ENCODE measurements at places on chromosomes 13 and 19.

GRCh38 chr13:65095161-65096082 is 2134.7 kb downstream of the PCDH9 start:
- no peak for DNase-seq

GRCh38 chr19:15195371-15196334 is 5.1 kb downstream of the NOTCH3 start:
- DNase-seq, result no peak

GRCh38 chr13:98187155-98187964 is 10.3 kb upstream of the RNF113B start:
- no peak for DNase-seq

DNA sequence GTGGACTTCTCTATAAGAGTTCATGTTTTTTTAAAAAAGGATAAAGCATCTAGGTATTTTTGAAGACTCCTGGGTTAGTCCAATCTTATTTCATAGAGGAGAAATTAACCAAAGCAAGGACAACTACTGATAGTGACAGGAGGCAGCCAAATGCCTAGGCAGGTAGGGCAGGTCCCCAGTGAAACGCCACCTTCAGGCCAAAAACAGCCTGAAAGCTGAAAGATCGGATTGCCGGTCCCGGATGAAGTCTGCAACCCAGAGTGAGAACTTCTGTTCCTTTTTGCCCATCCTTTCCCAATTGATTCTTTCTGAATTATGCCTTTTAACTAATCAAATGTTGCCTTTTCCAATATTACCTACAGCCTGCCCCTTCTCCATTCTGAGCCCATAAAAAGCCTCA is 6.1 kb upstream of the GGACT start:
- DNase-seq, result no peak

DNA sequence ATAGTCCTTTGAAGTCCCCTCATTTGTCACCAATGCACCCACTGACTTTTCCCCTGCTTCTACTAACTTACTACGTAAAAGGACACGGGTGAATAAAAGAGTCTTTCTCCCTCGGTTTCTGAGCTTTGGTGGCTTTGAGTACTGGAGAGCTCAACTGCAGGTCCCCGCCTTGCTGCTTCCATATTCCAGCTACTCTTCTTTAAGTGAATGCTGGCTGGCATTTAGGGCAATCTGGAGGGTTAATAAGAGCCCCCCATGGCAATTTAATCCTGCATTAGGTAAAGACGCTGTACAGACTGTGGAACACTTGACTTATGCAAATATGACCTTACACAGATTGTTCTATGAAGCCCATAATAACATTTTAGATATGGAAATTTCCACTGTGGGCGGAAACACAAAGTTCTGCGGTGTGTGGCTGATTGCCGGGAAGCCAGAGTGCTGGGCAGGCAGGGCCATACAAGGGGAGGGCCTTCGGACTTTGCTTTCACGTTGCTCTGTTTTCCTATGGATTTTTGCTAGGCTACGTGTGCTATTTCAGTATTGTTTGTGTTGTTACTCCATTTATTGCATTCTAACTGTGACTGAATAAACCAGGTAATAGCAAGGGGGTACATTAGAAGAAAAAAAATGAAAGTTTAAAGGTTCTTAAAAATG is 97.5 kb downstream of the SLC10A2 start:
- DNase-seq, result no peak

- no peak for DNase-seq
These were observed 1449.8 kb upstream of the MIR17HG start for GRCh38 chr13:89897681-89898080.

GRCh38 chr13:56356690-56357089 is 784.0 kb upstream of the PRR20A start:
- no peak for DNase-seq

DNA sequence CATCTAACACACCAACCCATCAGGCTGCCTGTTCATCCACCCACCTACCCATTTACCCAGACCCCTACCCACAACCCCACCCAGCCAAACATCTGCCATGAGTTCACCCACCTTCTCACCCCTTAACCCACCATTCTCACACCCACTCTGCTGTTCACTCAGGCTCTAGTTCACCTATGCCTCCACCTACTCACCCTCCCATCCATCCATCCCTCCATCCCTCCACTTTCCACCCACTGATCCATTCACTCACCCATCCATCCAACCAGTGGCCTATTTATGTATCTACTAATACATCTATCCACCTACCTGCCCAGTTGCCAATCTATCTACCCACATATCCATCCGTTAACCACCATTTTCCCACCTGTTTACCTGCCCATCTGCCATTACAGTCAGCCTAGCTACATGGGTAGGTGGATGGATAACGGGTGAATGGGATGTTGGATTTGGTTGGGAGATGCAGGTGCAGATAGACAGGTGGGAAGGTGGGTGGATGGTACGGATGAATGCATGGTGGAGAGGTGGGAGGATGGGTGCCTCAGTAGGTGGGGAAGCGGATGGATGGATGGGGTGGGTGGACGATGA is 5.3 kb downstream of the MYBPC2 start:
- DNase-seq, result no peak

- DNase-seq, result no peak
These were observed 607 bp downstream of the PLEKHJ1 start for GRCh38 chr19:2235381-2236063.

GRCh38 chr19:283395-283794 is 7.8 kb downstream of the PLPP2 start:
- DNase-seq, result no peak
